Activated CD4-positive, alpha-beta T cell treated with anti-CD3 and anti-CD28 coated beads, Interleukin-2, amount 50 U/mL, for 48 hours (primary cell): ENCODE measurements at places on chromosomes 5 and 9.

GRCh38 chr5:177535125-177535524, 18.4 kb upstream of the DDX41 start:
- no peak for DNase-seq

- DNase-seq = no peak
Observed at GRCh38 chr9:134445000-134445399, 118.7 kb downstream of the RXRA start.

DNA sequence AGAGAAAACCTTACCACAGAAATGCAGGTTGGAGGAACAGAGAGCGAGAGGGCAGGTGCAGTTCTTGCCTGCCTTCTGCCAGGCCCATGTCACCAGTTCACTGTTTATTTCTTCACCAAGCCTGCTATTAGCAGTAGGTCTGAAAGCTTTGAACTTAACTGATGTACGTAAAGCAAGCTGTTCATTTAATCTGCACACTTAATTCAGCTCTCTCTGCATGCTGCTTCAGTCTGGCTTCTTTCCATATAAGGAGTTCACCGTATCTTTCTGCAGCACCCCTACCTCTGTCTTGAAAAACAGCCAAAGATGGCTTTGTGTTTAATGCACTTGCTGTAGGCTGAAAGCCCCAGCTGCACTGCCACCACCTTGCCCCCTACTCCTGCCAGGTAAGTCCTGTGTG, 205.1 kb downstream of the RAB3C start:
- no peak for DNase-seq

GRCh38 chr9:120920806-120921178, 5.8 kb downstream of the TRAF1 start:
- DNase-seq = peak; percentile 75

DNA sequence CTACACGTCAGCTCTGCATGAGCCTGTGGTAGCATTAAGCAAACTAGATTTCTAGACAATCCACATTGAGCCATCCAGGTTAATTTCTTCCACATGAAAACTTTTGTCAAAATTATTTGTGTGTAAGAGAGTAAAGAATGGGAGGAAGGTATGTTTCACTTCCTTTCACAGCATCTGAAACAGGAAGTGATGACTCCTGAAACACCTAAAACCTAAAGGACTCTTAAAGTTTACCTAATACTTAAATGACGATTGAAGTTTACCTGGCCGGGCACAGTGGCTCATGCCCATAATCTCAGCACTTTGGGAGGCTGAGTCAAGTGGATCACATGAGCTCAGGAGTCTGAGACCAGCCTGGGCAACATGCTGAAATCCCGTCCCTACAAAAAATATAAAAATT, 223.8 kb downstream of the CEMIP2 start:
- no peak for DNase-seq

GRCh38 chr5:886036-886435, 6.6 kb downstream of the BRD9 start:
- no peak for DNase-seq

GRCh38 chr5:152932621-152933020, 527.5 kb upstream of the NMUR2 start:
- DNase-seq = no peak

DNA sequence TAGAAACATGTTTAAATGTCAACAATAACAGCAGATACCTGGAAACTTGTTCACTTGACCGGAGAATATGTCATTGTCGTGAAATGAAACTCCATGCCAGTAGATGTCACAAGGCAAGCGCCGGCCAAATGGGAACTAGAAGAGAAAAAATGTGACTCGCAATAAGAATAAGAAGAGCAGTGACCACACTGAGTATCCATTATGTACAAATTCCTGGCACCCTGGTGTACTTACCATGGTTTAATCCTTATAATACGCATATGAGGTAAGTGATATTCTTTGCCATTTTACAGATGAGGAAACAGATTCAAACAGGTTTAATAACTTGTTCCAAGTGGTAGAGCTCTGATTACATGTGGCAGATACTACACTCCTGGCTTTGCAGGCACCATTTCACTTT, 53.9 kb downstream of the TTLL11 start:
- no peak for DNase-seq

DNA sequence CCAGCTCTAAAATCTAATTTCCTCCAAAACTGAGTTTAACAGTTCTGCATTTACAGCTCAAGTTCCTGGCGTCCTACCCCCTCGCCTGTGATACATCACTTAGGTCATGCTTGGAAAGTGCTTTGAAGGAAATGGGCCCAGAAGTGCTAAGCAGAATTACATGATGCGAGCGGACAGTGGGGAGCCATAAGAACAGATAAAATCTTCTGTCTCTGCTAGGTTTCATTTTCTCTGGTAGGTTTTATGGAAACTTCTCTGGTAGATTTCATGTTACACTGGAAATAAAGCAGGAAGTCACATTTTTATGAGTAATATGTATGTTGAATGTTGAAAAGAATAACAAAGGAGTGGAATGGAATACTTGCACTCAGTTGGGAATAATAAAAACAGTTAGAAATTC, 138.3 kb downstream of the ZDHHC21 start:
- DNase-seq = no peak

DNA sequence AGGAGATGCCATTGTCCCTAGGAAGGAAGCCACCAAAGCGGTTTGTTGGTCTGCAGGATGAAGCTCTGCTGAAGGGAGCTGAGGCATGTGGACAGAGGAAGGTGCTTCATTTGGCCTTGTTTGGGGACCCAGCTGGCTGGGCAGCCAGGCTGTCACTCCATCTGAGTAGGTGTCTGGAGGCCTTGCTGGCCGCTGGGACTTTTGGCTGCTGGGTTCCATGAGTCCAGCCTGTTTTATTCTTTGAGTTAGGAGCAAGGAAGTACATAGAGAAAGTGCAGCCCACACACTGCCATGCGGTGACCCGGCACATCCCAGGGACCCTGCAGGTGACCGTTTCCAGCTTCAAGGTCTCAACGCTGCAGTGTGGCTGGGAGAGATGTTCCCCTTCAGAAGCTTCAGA, 251.2 kb upstream of the IRX4 start:
- no peak for DNase-seq

DNA sequence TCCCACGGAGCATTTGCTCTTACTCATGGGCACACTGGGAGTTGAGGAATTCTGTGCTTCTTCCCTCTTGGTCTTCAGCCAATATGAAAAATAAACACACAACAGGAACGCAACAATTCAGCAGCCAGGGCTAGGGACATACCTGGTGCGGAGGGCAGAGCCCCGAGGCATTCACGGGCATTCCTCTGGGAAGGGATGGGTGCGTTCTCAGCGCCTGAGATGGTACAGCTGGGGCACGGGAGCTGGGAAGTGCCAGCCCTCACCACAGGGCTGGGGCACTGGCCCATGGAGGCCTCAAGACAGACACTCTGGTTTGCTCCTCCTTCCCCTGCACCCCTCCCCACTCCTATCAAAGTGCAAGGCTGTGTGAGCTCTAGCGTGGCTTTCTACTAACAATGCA, 2.1 kb downstream of the SLC6A3 start:
- no peak for DNase-seq

- DNase-seq = no peak
Observed at GRCh38 chr9:94720846-94721549, 5.5 kb upstream of the AOPEP start.

GRCh38 chr9:102521097-102521755, 473.9 kb upstream of the CYLC2 start:
- DNase-seq = no peak

DNA sequence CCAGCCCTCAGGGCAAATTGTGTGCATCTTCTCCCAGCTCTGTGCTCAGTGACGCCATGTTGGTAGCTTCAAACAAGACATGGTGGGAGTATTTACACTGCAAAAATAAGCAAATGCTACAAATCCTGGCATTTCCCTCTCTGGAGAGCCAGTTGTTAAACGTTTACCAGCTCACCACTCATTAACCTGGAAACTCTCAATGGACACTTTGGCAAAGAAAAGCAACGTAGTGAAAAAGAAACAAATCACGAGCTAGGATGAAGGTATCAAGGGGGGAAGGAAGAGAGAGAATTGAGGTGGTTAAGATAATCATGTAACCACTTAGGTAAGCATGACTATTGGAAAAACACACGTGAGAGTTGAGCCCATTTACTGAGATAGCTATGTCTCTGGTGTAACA, 72.5 kb downstream of the MRPS30 start:
- no peak for DNase-seq

DNA sequence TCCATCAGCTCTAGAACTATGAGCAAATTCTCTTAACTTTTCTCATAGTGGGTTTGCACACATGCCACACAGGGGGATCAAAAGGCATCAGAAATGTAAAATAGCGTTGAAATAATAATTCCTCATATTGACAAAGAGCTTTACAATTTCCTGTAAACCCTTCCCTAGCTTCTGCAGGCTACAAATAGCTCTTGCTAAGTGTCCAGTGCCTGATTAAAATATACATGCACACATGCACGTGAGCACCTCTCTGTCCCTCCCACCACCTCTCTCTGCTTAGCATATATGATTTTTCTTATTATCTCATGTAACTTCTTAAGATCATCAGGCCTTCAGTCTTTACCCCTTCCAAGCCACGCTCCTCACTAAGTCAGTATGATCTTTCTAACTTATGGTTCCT, 13.7 kb upstream of the PPP2R2B start:
- no peak for DNase-seq

GRCh38 chr9:90838098-90838497, 36.5 kb downstream of the SYK start:
- no peak for DNase-seq

DNA sequence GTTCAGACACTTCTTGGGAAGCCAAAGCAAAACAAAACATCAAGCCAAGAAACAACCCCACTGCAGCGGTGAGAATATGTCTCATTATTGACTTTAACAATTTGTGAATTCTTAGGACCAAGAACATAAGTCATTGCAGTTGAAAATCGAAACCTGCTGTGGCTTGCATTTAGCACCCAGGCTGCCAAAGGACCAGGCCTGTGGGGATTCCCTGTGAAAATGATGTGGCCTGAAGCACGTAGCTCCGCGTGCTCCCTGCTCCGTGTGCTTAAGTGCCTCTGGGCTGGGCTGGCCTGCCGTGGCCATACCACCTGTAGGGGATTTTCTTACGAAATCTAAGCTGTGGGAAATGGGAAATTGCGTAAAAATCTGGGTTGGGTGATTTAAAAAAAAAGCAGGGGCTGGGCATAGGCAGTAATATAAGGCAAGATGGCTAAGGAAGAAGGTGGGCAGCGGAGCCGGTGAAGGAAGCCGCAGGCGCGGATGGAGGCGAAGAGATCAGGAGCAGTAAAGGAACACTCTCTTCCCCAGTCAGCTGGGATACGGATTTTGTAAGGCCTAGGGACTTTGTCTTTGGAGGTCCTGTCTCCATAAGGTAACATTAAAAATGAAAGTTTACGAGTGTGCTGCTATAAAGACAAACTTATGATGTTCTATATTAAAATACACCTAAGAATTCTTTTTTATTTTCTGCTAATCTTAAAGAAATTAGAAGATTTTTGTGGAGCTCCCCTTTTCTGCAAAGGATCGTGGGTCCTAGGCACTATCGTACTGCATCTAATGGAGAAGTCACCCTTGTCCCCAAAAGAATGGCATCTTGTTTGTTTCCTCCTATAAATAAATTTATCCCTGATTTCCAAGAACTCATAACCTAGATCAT, 189.6 kb upstream of the SEMA6A start:
- DNase-seq = no peak
